ENCODE measurements at places on chromosomes 6 and 20.

GRCh38 chr20:34388000-34388399 lies 24.9 kb downstream of the ITCH start:
- no peak for DNase-seq

DNA sequence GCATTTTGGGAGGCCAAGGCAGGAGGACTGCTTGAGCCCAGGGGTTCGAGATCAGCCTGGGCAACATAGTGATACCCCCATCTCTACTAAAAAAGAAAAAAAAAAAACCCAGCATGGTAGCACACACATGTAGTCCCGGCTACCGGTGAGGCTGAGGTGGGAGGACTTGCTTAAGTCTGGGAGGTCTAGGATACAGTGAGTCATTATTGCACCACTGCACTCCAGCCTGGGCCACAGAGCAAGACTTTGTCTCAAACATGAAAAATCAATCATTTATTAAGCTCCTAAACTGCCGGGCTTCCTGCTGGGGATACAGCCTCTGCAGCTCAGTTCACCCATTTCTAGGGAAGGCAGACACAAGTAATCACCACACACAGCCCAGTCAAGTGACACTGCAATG lies 7.3 kb upstream of the USP45 start:
- no peak for DNase-seq

GRCh38 chr6:85747666-85748065 lies 105.0 kb upstream of the SYNCRIP start:
- no peak for DNase-seq

- no peak for DNase-seq
These were observed 186.9 kb downstream of the AKAP7 start for GRCh38 chr6:131322125-131322524.

- no peak for DNase-seq
These were observed 241.2 kb downstream of the BMP7 start for GRCh38 chr20:57025261-57025660.

- no peak for DNase-seq
These were observed 512.2 kb downstream of the CD109 start for GRCh38 chr6:74208239-74208638.

DNA sequence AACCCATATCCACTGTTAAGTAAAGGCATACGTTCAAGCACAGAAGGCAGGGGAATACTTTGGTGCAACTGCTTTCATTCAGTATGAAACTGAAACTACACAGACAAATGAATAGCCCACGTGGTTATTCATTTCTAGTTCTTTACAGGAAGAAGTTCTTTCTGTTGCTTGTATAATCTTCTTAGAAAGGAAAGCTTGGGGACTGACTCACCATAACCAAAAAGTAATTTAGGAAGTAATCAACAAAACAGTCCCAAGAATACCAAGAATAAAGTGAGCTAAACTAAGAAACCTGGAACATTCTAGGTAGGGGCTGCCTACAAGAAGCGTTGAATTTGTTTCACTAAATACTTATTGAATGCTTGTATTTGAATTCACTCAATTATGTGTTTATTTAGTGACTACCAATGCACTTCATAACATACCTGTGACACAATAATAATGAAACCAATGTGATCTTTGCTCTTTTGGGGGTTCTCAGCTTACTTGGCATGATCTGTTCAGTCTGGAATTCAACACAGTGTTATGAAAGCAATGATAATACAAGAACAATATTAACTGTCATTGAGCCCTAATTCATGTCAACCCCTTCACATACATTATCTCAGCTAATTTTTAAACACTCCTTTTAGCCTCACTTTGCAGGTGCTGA lies 25.1 kb upstream of the KIAA0408 start:
- DNase-seq, result no peak

GRCh38 chr6:27814665-27815424 lies 97.4 kb downstream of the OR2B2 start:
- no peak for DNase-seq

GRCh38 chr20:44901974-44902373 lies 7.9 kb upstream of the PABPC1L start:
- DNase-seq, result no peak

DNA sequence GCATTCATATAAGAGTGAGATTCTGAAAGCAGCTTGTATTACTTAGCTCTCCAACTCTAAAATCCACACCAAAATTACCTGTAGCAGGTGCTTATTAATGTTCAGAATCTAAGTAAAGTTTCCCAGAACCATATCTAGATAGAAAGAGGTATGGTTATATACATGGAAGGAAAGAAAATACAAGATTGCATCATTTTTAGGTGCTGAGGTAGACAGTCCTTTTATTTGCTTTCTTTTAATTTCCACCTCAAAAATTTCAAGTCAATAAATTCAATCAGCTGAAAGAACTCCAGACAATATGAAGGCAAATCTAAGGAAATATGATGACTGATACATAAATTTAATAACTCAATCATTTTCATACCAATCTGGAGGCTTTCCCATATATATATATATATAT lies 521.9 kb downstream of the PKHD1 start:
- DNase-seq, result no peak

DNA sequence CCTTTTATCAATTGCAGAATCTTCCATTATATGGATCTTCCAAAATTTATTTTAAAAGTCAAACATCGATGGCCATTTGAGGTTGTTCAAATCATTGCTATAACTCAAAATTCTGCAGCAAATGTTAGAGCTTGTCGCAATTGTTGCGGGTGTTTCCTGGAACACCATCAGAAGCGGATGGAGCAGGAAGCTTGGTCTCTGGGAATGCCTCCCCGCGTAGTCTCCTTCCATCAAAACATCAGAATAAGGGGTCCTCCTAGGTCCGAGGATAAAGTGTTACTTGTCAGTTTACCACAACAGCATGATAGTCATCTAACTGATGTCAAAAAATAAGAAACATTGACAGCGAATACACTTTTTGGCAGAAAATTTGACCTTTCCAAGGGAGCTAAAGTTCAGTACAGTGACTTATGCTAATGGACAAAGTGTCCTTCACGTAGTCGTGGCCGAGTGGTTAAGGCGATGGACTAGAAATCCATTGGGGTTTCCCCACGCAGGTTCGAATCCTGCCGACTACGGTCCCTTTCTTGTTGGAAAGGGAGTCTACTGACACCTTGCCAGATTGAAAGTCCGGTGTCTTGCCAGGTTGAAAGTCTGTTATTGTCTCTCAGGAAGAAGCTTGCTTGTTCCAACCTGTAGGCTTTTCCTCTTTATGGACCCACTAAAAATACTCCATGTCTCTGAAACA lies 59.0 kb upstream of the ZNF184 start:
- no peak for DNase-seq

GRCh38 chr6:112202639-112203341 lies 51.6 kb downstream of the LAMA4 start:
- DNase-seq, result no peak

GRCh38 chr20:11473983-11474382 lies 443.7 kb upstream of the BTBD3 start:
- no peak for DNase-seq

GRCh38 chr20:43541214-43541613 lies 17.6 kb upstream of the SGK2 start:
- DNase-seq, result no peak

DNA sequence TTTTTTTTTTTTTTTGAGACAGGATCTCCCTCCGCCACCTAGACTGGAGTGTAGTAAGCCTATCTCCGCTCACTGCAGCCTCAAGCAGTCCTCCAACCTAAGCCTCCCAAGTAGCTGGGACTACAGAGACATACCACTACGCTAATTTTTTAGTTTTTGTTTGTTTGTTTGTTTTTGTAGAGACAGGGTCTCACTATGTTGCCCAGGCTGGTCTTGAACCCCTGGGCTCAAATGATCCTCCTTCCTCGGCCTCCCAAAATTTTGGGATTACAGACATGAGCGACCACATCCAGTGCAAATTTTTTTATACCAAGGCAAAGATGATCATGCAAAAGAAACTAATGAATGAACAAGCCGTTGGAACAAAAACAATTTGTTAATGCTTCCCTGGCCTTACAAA lies 5.3 kb downstream of the FUCA2 start:
- no peak for DNase-seq

- DNase-seq, result no peak
These were observed 6.3 kb downstream of the MAP1LC3A start for GRCh38 chr20:34564833-34565232.

GRCh38 chr20:31861135-31861384 lies 9.3 kb downstream of the DUSP15 start:
- DNase-seq, result no peak

DNA sequence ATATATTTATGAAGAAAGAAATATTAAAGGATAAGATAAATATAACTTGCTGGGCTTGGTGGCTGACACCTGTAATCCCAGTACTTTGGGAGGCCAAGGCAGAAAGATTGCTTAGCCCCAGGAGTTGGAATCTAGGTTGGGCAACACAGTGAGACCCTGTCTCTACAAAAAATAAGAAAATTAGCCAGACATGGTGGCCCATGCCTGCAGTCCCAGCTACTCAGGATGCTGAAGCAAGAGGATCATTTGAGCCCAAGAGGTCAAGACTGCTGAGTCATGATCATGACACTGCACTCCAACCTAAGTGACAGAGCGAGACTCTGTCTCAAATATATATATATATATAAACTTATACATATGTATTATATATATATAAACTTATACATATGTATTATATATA lies 164.0 kb downstream of the MRPL14 start:
- no peak for DNase-seq

GRCh38 chr6:53343092-53343491 lies 5.7 kb downstream of the ELOVL5 start:
- DNase-seq, result no peak

- DNase-seq, result no peak
These were observed 18.6 kb downstream of the RBM38 start for GRCh38 chr20:57409672-57410397.

- no peak for DNase-seq
These were observed 52.4 kb upstream of the TBC1D7 start for GRCh38 chr6:13380761-13381160.

- DNase-seq, result no peak
These were observed 4.9 kb upstream of the GRM4 start for GRCh38 chr6:34150766-34151165.

- no peak for DNase-seq
These were observed 177.8 kb upstream of the ECI2 start for GRCh38 chr6:4313044-4313686.

GRCh38 chr6:105909106-105909505 lies 177.0 kb upstream of the PRDM1 start:
- DNase-seq, result no peak

GRCh38 chr6:27872642-27873020 lies 39.6 kb downstream of the OR2B2 start:
- no peak for DNase-seq
